Stimulated activated naive CD4-positive, alpha-beta T cell treated with Interleukin-2 at 50 U/mL for 16 hours (primary cell): ENCODE measurements at places on chromosomes 2 and 18.

GRCh38 chr2:208406474-208407451 is at the start of gene PTH2R:
Gene PTH2R (plus strand): TSS chr2:208406792. CDS start chr2:208407044, 252 bp downstream.
- no peak for DNase-seq

DNA sequence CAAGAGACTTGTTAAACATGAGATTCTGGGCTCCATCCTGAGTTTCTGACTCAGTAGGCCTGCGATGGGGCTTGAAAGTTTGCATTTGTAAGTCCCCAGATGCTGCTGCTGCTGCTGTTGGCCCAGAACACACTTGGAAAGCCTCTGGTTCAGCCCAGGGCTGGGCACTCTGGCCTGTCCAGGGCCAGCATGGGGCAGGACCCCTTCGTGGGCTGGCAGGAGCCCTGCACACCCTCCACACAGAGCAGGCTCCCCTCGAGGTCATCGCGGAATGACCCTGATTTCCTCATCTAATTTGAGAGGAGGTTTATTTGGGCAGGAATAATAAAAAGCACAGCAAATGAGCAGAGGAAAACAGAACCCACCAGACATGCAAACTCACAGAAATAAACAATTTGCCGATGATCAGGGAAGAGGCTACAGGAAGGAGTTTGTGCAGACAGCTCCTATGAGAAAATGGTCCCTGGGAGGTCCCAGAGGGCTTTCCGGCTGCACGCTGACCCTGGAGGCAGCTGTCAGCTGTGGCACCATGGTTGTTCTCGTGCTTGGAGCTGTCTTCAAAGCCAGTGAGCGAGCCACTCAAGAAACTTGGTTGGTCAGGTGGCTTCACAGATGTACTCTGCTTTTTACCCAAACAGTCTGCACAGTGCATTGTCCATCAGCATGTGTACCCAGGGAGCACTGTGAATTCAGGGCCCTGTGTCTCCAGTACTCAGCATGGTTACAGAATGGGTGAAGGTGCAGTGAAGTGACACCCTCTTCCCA is 119.3 kb downstream of the GLI2 start:
- DNase-seq = no peak

DNA sequence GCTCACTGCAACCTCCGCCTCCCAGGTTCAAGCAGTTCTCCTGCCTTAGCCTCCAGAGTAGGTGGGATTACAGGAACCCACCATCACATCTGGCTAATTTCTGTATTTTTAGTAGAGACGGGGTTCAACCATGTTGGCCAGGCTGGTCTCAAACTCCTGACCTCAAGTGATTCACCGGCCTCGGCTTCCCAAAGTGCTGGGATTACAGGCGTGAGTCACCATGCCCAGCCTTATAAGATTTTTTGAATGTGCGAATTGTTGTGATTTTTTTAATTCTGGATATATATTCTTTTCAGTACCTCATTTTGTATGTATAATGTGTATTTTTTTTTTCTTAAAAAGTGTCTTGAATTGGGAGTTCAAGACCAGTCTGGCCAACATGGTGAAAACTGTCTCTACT is 42.0 kb upstream of the CCDC150 start:
- DNase-seq = no peak

- DNase-seq = no peak
Measured at GRCh38 chr18:22031611-22032010, 137.8 kb upstream of the GATA6 start.

DNA sequence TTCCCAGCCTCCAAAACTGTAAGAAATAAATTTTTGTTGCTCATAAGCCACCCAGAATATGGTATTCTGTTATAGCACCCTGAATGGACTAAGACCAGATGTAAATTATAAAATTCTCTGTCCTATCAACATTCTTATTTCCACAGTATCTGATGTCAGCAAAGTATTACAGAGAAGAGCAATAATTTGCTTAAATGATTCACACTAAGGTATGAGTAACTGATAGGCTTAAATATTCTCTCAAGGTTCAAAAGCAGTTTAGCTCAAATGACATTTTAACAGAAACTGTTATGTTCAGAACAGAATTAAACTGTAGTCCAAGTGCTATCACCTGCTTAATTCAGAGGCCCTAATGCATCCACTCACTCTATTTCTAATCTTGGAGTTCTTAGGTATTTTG is 12.8 kb downstream of the SESTD1 start:
- no peak for DNase-seq

DNA sequence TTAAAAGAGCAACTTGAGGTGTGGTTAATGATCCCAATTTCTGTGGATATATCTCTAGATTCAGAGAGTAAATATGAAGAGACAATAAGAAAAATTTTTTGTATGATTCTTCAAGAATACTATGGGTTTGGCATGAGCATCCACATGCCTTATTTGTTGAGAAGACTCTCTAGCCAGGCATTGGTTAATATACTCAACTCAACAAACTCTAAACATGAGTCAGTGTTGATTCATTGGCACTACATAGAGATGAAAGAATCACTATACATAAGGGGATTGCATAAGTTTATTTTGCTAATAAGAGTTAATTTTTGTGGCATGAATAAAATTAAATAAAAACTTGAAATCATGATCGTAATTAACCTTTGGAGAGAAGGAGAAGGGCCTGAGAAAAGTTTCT is 930.2 kb upstream of the LRRTM1 start:
- no peak for DNase-seq

DNA sequence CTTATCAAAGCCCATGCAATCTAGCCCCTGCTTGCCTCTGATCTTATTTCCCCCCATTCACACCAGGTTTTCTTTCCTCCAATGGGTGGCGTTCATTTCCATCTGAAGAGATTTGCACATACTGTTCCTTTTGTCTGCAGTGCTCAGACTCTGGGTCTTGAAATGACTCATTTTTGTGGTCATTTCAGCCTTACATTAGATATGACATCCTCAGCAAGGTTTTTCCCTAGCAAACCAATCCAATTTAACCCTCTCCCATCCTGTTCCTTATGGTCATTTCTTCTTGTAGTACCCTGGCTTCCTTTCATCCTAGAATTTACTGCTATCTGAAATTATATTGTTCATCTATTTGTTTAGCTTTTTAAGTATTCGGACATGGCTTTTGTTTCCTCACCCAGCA is 42.5 kb upstream of the SCN1A start:
- DNase-seq = no peak
